ENCODE measurements at places on chromosomes 4 and X. TPM values are rescaled to one million over a fixed set of nuclear protein-coding genes. Genes with fewer than 3 reads are reported as not detected.

GRCh38 chr4:183770906-183771305, 111.8 kb downstream of the TRAPPC11 start:
- DNase-seq: no peak

GRCh38 chrX:13597874-13598273, 28.5 kb downstream of the EGFL6 start:
- no peak for DNase-seq

DNA sequence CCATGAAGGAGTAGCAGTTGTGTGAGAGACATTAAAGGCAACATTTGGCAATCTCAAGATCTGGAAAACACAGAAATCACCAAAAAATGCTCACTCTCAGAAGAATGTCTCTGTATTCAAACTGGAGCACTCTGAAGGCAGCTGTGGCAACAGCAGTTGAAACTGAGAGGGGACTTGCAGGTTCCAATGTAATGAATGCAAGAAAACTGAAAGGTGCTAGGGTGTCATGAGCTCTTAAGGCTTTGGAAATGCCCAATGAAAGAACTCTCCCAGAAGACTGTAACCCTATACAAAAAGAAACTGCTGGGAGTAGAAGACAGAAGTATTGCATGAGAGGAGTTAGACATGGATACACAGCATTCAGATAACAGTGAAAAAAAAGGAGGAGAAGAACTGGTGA, 118.2 kb upstream of the HTR2C start:
- no peak for DNase-seq

Gene LAGE3
- 74.6 TPM for total RNA-seq

Gene CXorf65
- 9.5 TPM for total RNA-seq

- DNase-seq: no peak
Measured at GRCh38 chr4:164894702-164895101, 17.7 kb downstream of the APELA start.

Gene GNRHR
- total RNA-seq: not detected

DNA sequence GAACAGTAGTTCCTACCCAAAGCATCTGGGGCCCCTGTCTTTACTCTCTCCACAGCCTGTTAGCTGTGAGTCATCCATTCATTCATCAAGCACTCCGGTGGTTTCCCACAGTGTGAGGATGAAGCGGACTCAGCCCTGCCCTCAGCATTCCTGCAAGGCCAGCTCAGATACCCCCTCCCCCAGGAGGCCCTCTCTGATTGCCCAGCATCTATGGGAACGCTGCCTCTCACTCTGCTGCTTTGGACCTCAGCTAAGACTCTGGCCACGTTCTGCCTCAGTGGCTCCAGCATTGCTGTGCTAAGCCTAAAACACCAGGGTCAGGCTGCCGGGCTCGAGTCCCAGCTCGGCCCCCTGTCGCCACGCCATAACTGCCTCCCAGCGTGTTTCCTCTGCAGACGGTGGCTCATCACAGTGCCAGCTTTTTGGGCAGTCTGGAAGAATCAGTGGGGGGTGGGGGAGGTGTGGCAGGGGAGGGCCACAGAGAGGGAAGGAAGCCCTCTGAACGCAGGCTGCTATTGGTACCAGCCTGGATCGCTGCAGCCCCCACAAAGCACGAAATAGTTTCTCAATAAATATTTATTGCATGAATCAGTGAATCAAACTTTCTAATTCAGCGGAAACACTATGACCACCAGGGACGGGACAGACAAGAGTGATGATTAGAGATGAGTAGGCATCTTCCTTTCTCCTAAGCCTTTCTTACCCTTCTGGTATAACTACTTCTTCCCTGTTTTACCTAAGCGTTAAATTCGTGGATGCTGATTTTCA, 74.4 kb downstream of the SORCS2 start:
- DNase-seq: no peak
